ENCODE measurements at places on chromosomes 2 and 18. TPM values are rescaled to one million over a fixed set of nuclear protein-coding genes. Genes with fewer than 3 reads are reported as not detected.

The NT5DC4 gene
- not detected for total RNA-seq

The CD302 gene
- 10.6 TPM for total RNA-seq

The PDE1A gene
- total RNA-seq: 0.69 TPM

The RAB27B gene
- 0.28 TPM for total RNA-seq

The SPR gene
- 8.9 TPM for total RNA-seq

The DCDC2C gene
- not detected for total RNA-seq

The FBXO36 gene
- 3.0 TPM for total RNA-seq

The ZAP70 gene
- 0.41 TPM for total RNA-seq
